ENCODE measurements at places on chromosomes 11 and 22. TPM values are rescaled to one million over a fixed set of nuclear protein-coding genes. Genes with fewer than 3 reads are reported as not detected.

GRCh38 chr11:33529461-33529860, 171.2 kb downstream of the C11orf91 start:
- no peak for DNase-seq

DNA sequence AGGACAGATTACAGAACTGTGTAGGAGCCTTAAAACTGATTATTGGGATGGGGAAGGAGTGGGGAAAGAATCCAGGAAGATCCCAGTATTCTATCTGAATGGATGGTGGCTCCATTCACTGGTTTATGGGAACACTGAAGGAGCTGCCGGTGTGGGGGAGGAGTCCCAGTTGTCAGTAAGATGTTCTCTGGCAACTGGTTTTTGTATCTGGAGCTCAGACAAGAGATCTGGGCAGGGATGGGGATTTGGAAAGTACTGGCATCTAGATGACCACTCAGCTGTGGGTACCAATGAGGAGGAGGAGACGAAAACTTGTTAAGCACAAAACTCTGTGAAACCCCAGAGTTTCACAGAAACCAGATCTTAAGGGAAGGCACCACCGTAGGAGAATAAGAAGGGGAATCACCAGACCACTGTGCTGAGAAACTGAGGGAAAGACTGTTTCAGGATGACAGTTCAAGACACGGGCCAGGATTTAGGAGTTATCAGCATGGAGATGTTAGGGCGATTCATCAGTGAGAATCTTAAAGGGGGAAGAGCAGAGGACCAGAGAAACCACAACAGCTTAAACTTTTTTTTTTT, 28.1 kb downstream of the LDLRAD3 start:
- no peak for DNase-seq

DNA sequence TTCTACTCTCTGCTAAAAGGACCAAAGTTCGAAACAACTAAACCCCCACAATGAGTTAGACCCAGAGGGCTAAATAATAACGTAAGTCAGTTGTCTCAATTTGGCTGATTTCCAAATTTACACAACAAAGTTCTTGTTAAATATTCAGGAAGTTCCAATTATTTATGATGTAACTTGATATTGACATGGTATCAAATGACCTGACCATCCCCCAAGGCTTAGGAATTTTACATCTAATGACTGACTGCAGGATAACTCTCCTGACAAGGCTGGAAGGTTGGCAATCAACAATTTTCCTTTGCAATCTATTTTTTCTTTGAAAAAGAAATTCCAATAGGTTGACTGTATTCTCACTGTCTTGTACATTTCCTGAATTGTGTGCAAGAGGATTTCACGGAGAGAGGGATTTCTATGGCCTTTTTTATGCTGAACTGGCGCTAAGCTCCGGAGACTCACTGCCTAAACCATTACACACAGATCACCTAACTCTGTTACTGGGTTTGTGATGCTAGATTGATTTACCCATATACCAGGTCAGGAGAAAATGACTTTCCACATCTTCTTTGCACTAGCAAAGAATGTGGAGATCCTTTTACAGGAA, 9.6 kb upstream of the CDON start:
- DNase-seq = no peak

- DNase-seq = no peak
These were observed 18.7 kb upstream of the SLC35C1 start for GRCh38 chr11:45786272-45786671.

DNA sequence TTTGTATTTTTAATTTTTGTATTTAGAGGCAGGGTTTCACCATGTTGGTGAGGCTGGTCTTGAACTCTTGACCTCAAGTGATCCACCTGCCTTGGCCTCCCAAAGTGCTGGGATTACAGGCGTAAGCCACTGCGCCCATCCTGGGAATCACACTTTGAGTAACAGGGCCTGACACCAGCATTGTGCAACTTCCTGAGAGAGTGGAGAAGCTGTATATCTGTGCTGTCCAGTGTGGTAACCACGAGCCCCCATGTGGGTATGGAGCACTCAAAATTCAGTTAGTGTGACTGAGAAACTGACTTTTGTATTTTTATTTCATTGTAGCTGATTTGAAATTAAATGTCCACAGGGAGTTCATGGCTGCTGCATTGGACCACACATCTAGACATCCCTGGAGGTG, 36.2 kb downstream of the MPPED1 start:
- DNase-seq = no peak

DNA sequence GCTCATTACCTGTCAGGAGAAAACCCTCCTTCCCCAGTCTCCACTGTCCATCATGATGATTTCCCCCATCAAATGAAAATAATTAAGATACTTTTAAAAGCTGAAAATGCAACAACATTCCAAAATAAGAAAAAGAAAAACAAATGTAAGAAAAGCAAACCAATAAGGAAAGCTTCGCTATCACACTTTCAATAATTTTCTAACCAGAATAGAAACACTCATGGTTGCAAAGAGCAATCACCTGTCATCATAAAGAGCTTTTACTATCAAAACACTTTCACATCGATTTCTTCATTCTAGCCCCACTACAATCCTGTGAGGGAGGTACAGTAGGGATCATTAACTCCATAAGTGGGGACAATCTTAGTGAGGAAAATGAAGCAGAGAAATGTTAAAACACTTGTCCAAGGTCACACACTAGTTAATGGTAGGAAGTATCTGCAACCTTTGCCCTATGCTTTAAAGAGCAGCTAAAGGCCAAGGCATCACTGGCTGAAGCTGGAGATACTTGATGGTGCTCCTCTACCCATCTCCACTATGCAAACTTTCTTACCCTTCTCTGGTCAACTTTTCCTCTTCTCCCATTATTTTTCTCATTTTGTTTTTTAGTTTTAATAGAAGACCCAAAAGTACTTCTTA, 2.6 kb downstream of the RBM4B start:
- no peak for DNase-seq

OR51A2 gene
- not detected for polyA plus RNA-seq
